A172 (cell line): ENCODE measurements at places on chromosomes 7 and 10.
A peak's percentile ranks its signal among the peaks of the same experiment; 100 is the strongest.

GRCh38 chr7:135706038-135706742 is 21.8 kb downstream of the SLC13A4 start:
- no peak for DNase-seq

DNA sequence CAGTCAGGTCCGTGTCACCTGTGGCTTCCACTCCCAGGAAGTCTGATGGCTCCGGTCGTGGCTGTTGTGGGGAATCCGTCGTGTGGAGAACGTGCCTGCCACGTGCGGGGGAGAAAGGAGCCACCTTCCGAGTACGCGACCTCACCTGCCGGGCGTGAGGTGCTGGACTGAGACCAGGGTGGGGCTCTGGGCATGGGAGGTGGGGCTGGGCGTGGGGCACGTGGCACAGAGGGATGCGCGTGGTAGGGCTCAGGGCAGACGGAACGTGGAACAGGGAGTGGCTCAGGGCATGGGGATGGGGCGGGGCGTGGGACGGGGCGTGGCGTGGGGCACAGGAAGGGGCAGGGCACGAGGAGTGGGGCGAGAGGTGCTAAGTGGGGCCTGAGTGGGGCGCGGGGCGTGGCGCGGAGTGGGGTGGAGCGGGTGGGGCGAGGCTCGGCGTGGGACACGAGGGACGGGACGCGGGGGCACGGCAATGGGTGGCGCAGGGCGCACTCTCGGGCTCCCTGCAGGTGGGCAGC is 64.8 kb downstream of the C10orf143 start:
- DNase-seq, result no peak

DNA sequence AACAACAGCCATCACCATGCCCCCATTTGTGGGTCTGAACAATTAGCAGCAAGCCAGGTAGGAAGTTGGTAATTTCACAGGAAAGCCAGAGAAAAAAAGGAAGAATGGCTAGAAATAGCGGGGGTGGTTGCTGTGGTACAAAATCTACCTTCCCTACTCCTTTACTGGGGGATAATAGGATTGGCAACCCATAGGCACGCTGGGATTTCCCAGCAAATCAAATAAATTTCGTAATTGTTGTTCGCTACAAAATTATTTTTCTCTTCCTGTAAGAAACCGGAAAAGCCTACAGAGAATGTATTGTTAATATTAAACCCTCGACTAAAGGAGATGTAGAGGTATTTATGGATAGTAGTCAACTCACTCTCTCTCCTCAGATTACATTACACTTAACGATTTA is 123.9 kb downstream of the DOCK4 start:
- DNase-seq, result no peak

DNA sequence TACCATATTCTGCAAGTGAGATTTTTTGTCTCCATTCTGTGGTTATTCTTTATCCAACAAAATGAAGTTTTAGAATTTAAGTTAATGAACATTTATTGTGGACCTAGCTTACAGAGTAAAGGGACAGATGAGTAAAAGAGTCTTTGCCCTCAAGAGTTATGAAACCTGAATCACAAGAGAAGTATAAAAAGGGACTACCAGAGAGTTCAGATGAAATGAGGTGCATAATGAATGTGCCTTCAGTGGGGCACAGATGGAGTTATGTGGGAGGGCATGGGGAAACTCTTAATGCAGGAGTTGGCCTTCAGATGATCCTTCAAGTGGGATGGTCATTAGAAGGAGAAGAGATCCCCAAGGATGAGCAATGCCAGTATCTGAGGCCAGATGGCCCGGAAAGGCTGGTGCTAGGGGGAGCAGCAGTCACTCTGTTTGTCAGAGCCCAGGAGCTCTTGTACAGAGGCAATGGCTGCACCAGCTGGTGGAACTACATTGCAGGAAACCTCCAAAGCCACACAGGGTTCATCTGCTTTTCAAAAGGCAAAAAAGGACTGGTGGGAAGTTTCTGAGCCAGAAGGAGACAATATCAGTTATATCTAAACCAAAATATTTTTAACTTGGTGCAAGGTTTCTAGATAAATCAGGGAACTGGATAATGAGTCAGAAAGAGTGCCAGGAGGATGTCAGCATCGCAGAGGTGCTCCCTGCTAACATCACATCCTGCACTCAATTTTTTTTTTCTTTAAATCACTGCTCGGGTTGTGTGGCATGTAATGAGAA is 162.0 kb downstream of the KLF6 start:
- DNase-seq, result peak; percentile 57
